ENCODE measurements at places on chromosomes 1 and 21. TPM values are rescaled to one million over a fixed set of nuclear protein-coding genes. Genes with fewer than 3 reads are reported as not detected.
A peak's percentile ranks its signal among the peaks of the same experiment; 100 is the strongest.

- DNase-seq: peak; percentile 64
- H3K4me1 ChIP-seq: peaks cover 21% of the 10 kb centered on the region
- no peak overlapping the region for H3K4me3 ChIP-seq
- H3K36me3 ChIP-seq: no peaks in the 10 kb centered on the region
Measured at GRCh38 chr1:186605762-186606350, 74.4 kb downstream of the PTGS2 start.

GRCh38 chr1:41391834-41392527 is 30.7 kb downstream of the FOXO6 start:
- no peak overlapping the region for H3K4me3 ChIP-seq
- H3K27ac ChIP-seq: no peak overlapping the region
- H3K36me3 ChIP-seq: no peaks in the 10 kb centered on the region
- peaks cover 49% of the 10 kb centered on the region for H3K27me3 ChIP-seq
- H3K4me1 ChIP-seq: no peaks in the 10 kb centered on the region

DNA sequence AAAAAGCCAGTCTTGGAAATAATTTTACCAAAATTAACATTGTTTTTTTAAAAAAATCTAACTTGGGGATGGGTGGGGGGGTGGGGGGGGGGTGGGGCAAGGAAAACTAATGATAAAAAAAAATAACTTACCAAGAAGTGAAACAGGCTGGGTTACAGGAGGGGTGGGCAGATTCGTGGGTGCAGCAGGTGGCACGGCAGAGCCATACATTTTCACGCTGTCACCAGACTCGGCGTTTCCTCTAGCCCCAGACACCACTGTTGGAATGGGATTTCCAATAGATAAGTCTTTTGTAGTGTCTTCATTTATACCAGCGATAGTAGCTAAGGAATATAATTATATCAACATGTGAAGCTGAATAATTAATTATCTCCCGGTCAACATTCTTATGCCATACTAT is 25.4 kb downstream of the SOD1 start:
- no peak for DNase-seq
- no peak overlapping the region for H3K4me3 ChIP-seq
- H3K27me3 ChIP-seq: no peaks in the 10 kb centered on the region
- H3K4me1 ChIP-seq: peaks cover 18% of the 10 kb centered on the region
- H3K36me3 ChIP-seq: peaks cover 37% of the 10 kb centered on the region

- peaks cover 30% of the 10 kb centered on the region for H3K4me1 ChIP-seq
- H3K27ac ChIP-seq: no peak overlapping the region
- no peak for DNase-seq
Measured at GRCh38 chr21:15249285-15249993, 184.6 kb upstream of the NRIP1 start.

- peaks cover 25% of the 10 kb centered on the region for H3K36me3 ChIP-seq
- peak overlapping the region; percentile 81 for H3K27ac ChIP-seq
- no peaks in the 10 kb centered on the region for H3K27me3 ChIP-seq
- no peak overlapping the region for H3K4me3 ChIP-seq
Measured at GRCh38 chr1:66468722-66469121, 65.2 kb upstream of the SGIP1 start.

GRCh38 chr1:243256590-243256989 is 749 bp downstream of the SDCCAG8 start:
- peaks cover 14% of the 10 kb centered on the region for H3K36me3 ChIP-seq
- H3K4me3 ChIP-seq: peak overlapping the region; percentile 98
- H3K27me3 ChIP-seq: peaks cover 2% of the 10 kb centered on the region
- peak overlapping the region; percentile 98 for H3K27ac ChIP-seq

GRCh38 chr1:37124501-37124900 is 90.2 kb upstream of the GRIK3 start:
- 0 out of 2 replicates have a peak, but pooled peaks cover 5% of the 10 kb centered on the region for H3K36me3 ChIP-seq
- no peak overlapping the region for H3K4me3 ChIP-seq
- H3K4me1 ChIP-seq: no peaks in the 10 kb centered on the region
- H3K27ac ChIP-seq: no peak overlapping the region
- no peak for DNase-seq
- H3K27me3 ChIP-seq: no peaks in the 10 kb centered on the region

DNA sequence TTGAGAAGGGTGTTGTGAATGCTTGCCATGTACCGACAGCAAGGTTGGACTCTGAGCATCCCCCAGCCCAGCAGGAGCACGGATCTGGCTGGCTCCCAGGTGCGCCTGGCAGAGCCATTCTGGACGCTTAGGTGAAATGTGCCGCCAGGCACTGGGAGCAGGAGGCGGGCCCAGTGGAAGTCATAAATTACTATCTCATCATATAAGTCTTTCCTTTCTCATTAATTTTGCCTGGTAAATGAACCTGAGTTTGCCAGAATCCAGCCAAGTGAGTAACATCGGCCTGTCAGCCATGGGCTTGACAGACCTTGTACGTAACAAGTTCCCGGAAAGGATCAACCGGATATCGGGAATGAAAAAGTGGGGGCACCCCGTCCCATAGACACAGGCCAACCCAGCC is 179.5 kb upstream of the ARHGEF16 start:
- DNase-seq: no peak
- H3K4me1 ChIP-seq: no peaks in the 10 kb centered on the region
- peaks cover 30% of the 10 kb centered on the region for H3K27me3 ChIP-seq
- no peak overlapping the region for H3K27ac ChIP-seq
- no peak overlapping the region for H3K4me3 ChIP-seq

DNA sequence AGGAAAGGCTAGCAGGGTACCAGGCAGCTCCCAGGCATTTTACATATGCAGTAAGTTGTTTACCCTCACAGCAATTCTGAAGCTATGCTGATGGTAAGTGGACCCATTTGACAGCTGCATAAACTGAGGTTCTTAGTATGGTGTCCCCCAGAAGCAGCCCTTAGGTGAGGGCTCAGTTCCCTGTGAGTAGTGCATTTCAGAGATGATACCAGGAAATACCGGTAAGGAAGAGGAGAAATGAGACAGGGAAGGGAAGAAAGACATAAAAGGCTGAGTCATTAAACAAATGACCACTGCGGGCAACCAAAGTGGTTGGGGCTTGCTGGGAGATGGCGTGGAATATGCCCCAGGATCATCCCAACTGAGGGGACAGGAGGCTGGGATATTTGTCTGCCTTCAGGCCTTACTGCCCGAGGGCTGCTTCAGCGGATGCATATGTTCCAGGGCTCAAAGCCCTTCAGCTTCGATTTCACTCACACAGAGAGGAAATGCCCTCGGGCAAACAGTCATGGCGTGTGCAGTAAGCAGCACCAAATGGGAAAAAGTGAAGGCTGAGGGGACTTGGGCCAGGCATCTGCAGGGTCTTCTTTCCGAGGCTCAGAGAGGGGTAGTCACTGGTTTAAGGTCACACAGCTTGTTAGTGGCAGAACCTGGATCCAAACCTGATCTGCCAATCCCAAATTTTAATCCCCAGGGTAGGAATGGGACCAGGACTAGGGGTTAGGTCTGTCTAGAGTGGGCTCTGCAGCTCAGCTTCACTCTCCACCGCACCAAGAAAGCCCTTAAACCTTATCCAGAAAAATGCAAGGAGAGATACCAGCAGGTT is 133.7 kb upstream of the RUNX3 start:
- peak; percentile 45 for DNase-seq
- peaks cover 33% of the 10 kb centered on the region for H3K4me1 ChIP-seq
- H3K27ac ChIP-seq: no peak overlapping the region
- no peak overlapping the region for H3K4me3 ChIP-seq
- peaks cover 32% of the 10 kb centered on the region for H3K27me3 ChIP-seq

DNA sequence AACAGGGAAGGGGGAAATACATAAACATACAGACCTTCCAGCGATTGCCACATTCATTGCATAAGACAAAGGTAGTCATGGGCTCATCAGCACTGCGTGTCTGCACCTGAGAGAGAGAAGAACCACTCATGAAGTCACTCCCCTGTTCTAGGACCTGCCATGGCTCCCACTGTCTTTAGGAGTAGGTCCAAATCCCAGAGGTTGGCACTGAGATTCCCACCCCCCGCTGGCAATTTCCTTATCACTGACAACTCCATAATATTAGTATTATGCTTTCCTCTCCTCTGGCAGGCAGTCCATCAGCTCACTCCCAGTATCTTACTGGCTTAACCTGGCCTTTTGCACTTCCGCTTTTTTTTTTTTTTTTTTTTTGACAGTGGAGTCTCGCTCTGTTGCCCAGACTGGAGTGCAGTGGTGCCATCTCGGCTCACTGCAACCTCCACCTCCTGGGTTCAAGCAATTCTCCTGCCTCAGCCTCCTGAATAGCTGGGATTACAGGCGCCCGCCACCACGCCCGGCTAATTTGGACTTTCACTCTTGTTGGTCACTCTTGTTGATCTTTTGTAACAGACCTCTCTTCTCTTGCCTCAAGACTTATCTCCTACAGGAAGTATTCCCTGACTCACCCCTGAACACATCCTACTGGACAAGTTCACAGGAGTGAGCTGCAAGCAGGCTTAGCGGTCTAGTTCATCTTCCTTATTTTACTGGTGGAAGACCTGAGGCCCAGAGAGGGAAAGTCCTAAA is 14.8 kb upstream of the ZNF436 start:
- peaks cover 6% of the 10 kb centered on the region for H3K27me3 ChIP-seq
- H3K4me3 ChIP-seq: peak overlapping the region; percentile 56
- DNase-seq: peak; percentile 78
- H3K27ac ChIP-seq: peak overlapping the region; percentile 80

DNA sequence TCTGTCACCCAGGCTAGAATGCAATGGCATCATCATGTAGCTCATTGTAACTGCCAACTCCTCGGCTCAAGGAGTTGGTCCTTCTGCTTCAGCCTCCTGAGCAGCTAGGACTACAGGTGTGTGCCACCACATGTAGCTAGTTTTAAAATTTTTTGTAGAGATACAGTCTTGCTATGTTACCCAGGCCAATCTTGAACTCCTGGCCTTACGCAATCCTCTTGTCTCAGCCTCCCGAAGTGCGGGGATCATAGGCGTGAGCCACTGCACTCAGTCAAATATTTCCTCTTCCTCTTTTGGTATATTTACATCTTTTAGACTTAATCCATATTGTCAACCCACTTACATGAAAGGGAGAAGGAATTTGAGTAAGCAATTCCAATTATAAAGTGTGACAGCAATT is 121.1 kb downstream of the EVI5 start:
- no peaks in the 10 kb centered on the region for H3K4me1 ChIP-seq
- no peak overlapping the region for H3K4me3 ChIP-seq
- no peaks in the 10 kb centered on the region for H3K27me3 ChIP-seq
- no peak overlapping the region for H3K27ac ChIP-seq

DNA sequence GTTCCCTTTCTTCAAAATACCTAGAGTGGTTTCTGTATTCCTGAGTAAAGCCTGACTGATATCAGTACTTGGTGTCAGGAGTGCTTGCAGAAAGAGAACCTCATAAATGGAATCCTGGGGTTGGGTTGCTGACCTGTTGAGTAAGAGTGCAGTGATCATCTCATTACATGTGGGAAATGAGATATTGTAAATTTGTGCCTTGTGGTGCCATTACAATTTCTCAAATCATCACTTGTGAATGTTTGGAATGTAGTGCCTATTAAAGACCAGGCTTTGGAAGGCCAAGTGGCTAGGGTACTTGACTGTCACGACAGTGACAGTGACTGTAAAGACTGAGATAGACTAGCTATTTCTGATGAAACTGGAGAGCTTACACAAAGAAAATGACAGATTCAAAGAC is 176.7 kb upstream of the CTTNBP2NL start:
- no peaks in the 10 kb centered on the region for H3K36me3 ChIP-seq
- DNase-seq: no peak
- H3K4me3 ChIP-seq: no peak overlapping the region

DNA sequence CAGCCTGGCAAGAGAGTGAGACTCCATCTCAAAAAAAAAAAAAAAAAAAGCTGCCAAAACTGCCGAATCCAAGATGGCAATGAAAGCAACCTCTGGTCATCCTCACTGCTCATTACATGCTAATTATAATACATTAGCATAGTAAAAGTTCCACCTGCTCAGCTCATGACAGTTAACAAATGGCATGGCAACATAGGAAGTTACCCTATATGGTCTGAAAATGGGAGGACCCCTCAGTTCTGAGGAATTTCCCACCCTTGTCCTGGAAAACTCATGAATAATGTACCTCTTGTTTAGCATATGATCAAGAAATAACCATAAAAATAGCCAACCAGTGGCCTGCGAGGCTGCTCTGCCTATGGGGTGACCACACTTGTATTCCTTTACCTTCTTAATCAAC is 93.1 kb upstream of the PGBD5 start:
- no peaks in the 10 kb centered on the region for H3K27me3 ChIP-seq
- no peaks in the 10 kb centered on the region for H3K4me1 ChIP-seq
- H3K27ac ChIP-seq: no peak overlapping the region
- no peak for DNase-seq
- no peaks in the 10 kb centered on the region for H3K36me3 ChIP-seq
- H3K4me3 ChIP-seq: no peak overlapping the region

- H3K27ac ChIP-seq: no peak overlapping the region
- no peaks in the 10 kb centered on the region for H3K4me1 ChIP-seq
- H3K27me3 ChIP-seq: no peaks in the 10 kb centered on the region
- DNase-seq: no peak
- no peak overlapping the region for H3K4me3 ChIP-seq
Measured at GRCh38 chr1:177427811-177428210, 257.1 kb downstream of the BRINP2 start.

The SLC19A1 gene
- 13.9 TPM for total RNA-seq

The ADAMTS5 gene
- 5.2 TPM for total RNA-seq

The UBXN10 gene
- not detected for total RNA-seq

The CELF3 gene
- not detected for total RNA-seq
